Activated CD4-positive, CD25-positive, alpha-beta regulatory T cell (primary cell): ENCODE measurements at places on chromosomes 3 and 15.
A peak's percentile ranks its signal among the peaks of the same experiment; 100 is the strongest.

DNA sequence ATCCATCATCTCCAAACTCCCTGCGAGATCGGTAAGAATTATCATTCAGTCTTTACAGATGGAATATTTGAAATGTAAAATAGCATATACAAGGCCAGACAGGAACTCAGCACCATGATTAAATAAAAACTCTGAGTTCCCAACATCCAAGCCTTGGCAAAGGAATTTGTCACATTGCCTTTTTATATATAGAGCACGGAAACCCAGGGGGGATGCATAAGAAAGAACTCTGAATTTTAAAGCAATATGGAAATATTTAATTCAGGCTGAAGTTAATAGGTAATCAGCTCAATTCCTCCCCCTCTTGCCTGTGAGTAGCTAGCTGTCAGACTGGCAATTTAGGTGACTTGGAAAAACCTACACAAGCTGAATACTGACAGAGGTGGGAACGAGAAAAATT, 217.9 kb upstream of the KCNMB2 start:
- DNase-seq: no peak

DNA sequence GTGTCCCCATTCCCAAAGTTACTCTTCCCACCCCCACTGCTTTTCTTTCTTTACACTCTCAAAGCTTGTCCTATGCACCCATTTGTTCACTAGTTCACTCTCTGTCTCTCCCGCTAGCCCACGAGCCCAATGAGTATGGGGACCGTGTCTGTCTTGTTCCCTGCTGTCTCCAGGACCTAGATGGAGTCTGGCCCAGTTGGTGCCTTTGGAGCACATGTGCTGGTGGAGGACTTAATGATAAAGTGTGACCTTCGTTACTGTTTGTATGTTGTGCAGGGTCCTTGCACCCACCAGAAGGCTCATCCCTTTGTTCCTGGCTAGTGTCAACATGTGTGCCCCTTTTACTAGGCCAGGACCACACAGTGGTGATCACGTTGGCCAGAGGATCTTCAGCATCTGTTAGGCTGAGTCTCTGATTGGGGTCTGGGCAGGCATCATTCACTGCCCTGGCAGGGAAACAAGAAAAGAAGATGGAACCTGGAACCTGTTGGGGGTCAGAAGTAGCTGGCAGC, 7.4 kb downstream of the CISH start:
- DNase-seq: no peak

GRCh38 chr15:52466134-52466701, 62.5 kb downstream of the MYO5A start:
- no peak for DNase-seq

DNA sequence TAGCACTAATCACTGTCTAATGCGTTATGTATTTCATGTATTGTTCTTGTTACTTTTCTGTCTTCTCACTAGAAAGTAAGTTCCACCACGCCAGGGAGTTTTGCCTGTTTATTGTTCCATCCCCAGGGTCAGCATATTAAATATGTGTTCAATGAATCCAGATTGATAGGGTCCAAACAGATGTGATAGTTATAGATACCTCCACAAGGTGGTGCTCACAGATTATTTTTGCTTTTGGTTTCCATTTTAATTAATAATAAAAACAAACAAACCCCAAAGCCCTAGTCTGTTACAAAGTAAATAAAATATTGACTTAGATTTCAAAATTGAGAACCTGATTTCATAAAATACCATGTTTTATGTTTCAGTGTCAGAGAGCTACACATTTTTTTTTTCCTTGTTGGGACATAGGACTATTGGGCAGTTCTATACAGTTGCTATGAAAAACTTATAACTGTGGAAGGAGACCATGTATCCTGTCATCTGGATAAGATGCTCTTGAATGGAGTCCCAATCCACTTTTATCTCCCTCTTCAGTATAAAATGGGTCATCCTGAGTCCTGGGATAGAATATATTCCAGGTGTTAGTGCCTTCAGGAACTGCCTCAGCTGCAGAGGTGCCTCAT, 12.4 kb downstream of the OTOL1 start:
- no peak for DNase-seq

DNA sequence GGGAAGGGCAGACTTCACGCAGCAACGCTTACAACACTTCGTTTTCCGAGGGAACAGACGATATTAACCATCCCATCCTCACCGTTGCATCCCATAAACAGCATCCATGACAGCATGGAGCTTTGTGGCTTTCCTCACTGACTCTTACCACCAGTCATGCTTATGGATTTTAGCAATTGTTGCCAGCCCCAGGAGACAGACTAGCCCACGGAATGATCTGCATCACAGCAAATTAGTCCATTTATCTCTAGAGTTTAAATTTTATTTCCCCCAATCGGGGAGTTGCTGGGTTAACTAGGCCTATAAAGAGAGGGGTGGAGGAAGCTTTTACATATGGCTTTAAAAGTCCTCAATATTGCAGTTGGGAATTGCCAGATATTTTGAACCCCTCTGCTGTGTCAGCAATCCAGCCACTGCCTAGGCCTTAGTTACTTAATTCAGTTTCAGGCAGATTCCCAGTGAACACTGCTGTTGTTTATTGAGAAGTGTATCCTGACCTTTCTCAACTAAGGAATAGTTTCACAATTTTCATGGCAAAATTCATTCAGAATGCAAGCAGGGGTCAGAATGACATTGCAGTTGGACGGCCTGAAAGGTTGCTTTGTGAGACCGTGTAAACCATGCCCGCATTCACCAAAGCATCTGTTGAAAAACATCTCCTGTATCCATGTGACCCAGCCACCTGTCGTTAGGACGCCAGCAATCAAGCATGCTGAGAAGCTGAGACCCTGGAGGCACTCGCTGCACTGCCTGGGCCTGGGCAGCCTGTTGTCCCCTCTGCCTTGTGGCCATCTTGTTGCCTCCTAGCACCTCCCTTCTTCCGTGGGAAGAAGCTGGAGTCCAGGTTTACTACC, 397.4 kb upstream of the TPM1 start:
- DNase-seq: no peak

DNA sequence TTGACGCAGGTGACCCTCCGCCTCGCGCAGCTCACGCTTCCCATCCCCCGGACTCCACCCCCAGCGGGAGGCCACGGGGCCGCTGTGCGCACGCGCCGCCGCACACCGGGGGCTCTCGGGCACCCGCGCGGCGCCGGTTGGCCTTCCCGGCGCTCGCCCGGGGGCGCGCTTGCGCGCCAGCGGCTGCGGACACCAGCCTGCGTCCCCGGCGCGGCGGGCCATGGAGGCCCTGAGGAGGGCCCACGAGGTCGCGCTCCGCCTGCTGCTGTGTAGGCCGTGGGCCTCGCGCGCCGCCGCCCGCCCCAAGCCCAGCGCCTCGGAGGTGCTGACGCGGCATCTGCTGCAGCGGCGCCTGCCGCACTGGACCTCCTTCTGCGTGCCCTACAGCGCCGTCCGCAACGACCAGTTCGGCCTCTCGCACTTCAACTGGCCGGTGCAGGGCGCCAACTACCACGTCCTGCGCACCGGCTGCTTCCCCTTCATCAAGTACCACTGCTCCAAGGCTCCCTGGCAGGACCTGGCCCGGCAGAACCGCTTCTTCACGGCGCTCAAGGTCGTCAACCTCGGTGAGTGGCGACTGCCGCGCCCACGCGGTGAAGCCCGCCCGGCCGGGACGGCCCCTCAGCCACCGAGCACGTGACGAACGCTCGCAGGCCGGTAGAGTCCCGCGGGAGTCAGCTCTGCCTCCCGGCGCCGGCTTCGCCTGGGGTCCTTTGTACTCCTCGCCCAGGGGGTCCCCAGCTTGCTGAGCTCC, at the start of gene C15orf61:
TSS of gene C15orf61 (plus strand) at position 103 of the 754 bp plus-strand sequence. CDS start at position 221, 118 bp downstream.
- peak; percentile 59 for DNase-seq

GRCh38 chr15:90836296-90836871, 32.0 kb upstream of the FURIN start:
- DNase-seq: no peak
